ENCODE measurements at places on chromosomes 6 and 20. TPM values are rescaled to one million over a fixed set of nuclear protein-coding genes. Genes with fewer than 3 reads are reported as not detected.

AKAP7 gene
- 1.4 TPM for total RNA-seq

VNN1 gene
- 0.10 TPM for total RNA-seq

OR2B6 gene
- total RNA-seq = not detected

TRIM10 gene
- total RNA-seq = not detected

MOXD1 gene
- total RNA-seq = 0.86 TPM

DNA sequence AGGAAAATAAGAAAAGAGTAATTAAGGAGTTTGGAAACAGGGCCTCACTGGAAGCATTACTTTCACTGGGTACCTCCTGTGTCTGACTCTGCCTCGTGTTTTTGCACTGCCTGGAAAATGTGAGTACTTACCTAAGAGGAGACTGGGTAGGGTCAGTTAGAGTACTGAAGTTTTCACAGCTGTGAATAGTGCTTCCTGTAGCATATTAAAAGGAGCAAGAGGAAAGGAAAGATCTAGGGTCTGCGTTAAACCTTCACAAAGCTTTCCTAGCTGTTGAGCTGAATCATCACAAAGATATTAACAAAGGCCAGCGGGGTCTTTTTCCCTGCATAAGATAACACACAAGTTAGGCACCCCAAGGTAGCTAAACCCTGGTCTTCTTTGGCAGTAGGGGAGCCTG lies 82.3 kb downstream of the MLIP start:
- no peak for DNase-seq

DNA sequence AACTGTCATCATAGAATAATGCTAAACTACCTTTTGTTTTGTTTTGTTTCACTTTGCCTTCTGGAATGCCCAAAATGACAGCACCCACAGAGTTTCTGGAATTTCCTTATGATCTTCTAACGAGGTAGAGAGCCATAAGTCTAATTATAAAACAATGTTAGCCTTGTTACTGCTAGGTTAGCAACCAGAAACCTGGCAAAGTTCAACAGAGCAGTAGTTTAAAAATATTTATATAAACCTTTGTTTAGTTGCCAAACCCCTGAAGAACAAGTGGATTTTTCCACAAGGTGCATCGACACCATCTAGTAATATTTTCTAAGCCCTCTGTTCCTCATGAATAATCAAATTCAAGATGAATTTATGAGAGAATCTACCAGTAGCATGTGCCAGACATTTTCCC lies 27.6 kb upstream of the IPCEF1 start:
- no peak for DNase-seq

GRCh38 chr20:53100476-53100911 lies 128.3 kb downstream of the TSHZ2 start:
- no peak for DNase-seq

- DNase-seq = peak; percentile 47
These were observed 49.4 kb upstream of the RREB1 start for GRCh38 chr6:7058250-7058923.

- DNase-seq = no peak
These were observed 3.5 kb downstream of the DLL1 start for GRCh38 chr6:170287371-170287876.

DNA sequence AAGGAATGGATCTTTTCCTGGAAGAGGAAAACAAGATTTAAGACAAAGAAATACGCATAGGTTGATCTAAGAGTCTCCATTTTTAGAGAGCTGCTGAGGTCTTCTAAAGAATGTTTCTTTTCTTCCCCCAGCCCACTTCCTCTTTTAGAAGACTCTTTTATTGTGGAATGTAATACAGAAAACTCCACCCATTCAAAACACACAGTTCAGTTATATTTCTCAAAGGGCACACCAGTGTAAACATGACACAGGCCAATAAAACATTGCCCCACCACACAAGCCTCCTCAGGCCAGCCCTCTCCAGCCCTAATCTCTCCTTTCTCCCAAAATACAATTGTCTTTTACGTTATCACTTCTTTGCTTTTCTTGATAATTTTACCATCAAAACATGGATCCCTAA lies 42.8 kb downstream of the SLC35B3 start:
- DNase-seq = no peak

GRCh38 chr6:157721426-157721825 lies 101.6 kb upstream of the SNX9 start:
- DNase-seq = no peak

DNA sequence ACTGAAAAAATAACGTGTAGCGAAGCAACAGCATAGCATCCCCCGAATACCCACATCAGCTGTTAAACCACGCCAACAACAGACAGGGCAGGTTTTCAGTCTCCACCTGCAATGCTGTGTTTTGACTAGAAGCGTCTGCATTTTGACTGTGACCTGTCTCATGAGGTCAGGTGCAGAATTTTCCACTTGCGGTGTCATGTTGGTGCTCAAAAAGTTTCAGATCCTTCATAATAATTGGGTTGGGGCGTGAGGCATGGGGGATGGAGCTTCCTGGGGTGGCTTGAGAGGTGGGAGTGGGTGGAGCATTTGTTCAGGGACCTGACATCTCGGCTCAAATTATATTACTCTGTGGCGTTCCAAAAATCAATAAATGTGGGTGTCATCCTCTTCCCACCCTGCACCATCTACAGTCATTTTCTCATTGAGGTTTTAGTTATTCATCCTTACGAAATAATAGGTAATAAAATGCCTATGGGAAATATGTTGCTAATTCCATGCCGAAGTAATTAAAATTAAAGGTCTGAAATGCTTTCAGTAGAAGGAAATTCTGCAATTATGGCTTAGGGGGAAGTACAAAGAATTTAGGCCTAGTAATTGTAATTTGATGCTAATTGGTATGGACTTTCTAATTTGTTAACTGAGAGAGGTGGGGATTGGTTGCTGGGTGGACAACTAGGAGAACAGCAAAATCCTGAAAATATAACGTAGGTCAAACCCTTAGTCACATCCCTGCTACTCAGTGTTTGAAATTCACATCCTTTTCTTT lies 81.0 kb downstream of the TIAM2 start:
- DNase-seq = no peak

- DNase-seq = peak; percentile 77
These were observed 45.4 kb upstream of the CCN6 start for GRCh38 chr6:112008482-112008881.

- no peak for DNase-seq
These were observed 14.4 kb downstream of the FOXP4 start for GRCh38 chr6:41560431-41561192.
